Head of caudate nucleus (tissue), 42 donors: ENCODE measurements at places on chromosomes 7 and 10.

DNA sequence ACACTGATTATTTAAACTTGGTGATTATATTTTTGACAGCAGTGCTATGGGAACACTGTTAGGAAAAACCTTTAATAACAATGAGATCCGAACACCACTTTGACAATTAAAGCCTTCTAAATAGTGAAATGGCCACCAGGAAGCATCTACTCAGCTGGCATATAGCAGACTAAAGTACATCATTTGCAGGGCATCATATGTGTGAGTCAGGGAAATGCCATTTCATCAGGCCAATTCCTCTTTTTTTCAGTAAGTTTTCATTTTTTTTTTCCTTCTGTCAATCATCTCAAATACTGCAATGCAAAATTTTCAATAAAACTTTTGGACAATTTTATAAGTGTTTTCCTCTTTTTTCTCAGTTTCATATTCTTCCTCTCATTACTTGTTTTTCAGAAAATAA, 521.4 kb upstream of the SEMA3D start:
- DNase-seq, result no peak

GRCh38 chr10:123316776-123317175, 162.6 kb downstream of the BUB3 start:
- DNase-seq, result no peak

DNA sequence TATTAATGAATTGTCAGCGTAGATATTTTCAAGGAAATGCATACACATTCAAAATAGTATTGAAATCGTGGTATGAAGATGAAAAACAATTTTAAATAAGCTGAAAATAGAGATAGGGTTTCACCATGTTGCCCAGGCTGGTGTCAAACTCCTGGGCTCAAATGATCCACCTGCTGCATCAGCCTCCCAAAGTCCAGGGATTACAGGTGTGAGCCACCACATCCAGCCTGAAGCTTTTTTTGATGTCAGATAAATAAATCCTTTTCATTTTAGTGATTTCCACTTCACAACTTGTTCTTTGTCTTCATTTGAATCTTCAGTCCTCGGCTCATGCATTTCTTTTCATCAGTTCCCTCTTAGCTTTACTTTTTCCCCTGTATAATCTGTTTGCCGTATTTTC, 4.6 kb downstream of the CDK13 start:
- no peak for DNase-seq

GRCh38 chr7:151141855-151142685, 25.4 kb downstream of the GBX1 start:
- DNase-seq, result peak; percentile 15

- DNase-seq, result no peak
Measured at GRCh38 chr7:128775744-128776474, at the start of gene OPN1SW. Gene OPN1SW, minus strand, starts transcription at chr7:128775794. Its CDS starts 13 bp downstream, at chr7:128775781.

GRCh38 chr7:16923019-16923418, 41.2 kb upstream of the AGR3 start:
- no peak for DNase-seq

DNA sequence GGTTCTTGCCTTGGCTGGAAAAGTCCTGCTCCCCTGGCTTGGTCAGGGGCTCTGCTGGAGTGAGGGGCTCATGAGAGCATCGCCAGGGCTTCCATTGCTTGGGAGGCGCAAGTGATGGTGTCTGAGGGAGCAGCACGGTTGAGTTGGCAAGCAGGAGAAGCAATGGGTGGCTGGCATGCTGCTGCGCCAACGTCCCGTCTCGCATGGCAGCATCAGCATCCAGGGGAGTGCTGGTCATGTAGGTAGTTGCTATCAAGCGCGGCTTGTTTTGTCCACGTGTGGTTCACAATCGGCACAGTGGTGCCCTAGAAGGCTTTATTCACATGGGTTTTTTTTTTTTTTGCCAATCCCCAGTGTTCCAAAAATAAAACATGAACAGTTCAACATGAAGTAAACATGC, 3.8 kb downstream of the PYROXD2 start:
- DNase-seq, result no peak

DNA sequence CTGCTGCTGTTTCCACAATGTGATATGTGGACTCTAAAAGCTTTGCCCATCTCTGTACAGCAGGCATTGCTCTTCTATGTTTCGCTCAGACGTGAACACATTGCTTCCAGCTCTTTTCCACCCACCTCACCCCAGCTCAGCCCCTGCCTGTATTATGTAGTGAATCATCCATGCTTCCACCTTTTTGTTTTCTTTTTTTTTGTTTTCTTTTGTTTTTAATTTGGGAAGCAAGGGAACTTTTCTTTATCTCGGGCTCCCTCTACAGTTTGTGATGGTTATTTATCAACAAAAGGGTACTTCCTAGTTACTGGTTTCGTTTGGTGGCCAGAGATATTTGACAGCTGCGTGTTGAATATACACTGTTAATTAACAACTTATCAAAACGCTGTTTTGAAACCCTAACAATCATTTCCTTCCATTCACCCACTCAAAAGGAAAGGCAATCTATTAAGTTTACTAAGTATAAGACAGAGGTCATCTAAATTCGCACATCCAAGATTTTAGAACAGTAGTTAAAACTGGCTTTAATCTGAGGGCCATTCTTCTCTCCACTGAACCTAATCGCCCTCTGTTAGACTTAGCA, 127.9 kb upstream of the STK17A start:
- DNase-seq, result no peak

DNA sequence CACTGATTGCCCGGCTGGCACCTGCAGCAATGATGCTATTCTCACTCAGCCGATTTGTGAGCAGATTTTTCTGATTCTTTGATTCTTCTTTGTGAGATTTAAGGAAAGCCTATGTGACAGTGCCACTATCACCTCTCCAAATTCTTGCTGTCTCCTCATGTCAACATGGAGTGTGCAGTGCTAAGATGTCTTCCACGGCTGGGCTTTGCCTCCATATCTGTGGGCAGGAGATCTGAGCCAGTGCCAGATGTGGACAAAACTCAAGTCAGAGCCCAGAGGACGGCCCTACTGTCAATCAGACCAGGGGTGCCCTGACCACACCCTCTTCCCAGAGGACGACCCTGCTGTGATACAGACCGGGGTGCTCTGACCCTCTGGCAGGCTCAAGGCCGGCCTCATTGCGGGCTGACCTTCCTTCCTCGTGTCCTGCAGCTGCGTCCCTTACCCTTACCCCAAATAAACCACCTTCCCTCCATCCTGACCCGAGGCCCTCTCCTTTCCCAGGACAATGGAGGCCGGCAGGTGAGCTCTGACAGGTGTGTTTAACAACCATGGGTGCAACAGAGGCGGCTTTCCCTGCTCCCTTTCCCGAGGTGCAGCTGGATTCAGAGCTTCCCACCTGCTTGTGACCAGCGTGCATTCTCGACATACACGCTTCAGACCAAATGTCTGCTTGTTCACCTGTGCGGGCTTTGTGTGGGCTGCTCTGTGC, 221.4 kb downstream of the ADARB2 start:
- DNase-seq, result no peak

DNA sequence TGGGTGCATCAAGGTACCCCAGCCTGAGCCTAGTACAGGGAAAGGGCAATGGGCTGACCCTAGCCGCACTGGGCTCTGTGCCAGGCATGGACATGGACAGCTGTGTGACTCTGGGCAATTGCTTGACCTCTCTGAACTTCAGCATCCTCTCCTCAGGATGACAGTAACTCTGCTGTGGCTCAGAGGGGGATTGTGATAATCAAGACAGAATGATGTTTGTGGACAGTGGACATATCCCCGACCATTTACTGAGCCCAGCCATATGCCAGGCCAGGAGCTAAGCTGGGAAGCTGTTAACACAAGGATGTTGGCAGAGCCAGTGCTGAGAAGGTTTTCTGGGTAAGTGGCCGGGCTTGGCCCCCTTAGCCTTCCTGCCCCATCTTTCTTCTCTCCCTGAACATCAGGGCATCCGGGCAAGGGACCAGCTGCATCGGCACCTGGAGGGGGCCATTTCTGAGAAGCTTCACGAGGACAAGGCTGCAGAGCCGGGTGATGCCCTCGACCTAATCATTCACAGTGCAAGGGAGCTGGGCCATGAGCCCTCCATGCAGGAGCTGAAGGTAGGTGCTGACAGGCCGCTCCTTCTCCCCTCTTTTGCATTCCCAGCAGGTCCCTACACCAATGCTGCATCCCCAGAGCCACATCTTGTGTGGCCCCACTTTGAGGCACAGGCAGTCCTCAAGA, 3.5 kb downstream of the CYP26C1 start:
- DNase-seq, result no peak
